NCI-H1436 treated with DMSO at 0.1 percent for 48 hours (cell line): ENCODE measurements at places on chromosomes 6 and 20.

DNA sequence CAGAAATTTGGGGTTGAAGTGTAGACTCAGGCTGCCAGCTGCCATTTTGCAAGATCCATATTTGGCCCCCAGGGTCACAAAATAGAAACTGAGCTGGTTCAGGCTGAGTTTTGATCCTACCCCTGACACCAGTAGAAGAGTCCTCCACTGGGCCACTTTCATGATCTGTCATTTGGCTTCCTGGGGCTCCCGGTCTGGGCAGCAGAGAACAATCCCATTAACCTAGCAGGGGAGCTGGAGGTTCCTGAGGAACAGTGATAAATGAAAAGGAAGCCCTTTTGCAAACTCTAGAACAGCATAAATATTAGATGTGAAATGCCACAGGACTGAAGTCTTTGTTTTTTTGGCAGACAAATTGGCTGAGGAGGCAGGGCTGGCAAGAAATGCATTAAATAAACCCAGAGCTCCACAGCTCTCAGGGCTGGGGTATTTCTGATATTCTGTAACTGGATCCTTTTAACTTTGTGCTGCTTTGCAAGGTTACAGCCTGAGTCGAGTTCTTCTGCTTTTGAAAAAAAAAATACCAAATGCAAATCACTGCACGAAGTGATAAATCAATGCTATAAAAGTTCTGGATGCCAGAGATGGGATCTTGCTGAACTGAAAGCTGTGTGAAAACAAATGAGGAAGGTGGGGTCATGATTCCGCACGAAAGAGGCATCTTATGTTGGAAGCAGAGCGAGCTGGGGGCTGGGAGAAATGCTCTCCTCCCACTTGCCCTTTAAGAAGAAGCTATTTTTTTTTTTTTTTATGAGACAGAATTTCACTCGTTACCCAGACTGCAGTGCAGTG is 64.4 kb downstream of the SULF2 start:
- DNase-seq = no peak

DNA sequence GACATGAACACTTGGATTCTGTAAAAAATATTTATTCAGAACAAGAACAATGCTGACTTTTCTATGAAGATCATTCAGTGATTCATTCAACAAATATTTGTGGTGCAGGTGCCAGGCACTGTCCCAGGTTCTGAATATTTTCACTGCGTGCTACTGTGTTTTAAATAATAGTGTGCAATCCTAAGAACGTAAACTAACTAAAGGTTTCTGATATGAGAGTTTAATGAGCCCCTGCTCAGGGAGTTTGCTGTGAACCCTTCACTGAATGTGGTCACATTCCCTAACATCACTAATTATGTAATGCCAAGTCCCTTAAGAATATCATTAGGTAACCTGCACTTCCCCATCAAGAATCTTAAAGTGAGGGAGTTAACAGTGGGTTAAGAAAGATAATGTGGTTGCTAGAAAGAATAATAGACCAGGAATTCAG is 1.7 kb upstream of the TMEM170B start:
- DNase-seq = no peak

DNA sequence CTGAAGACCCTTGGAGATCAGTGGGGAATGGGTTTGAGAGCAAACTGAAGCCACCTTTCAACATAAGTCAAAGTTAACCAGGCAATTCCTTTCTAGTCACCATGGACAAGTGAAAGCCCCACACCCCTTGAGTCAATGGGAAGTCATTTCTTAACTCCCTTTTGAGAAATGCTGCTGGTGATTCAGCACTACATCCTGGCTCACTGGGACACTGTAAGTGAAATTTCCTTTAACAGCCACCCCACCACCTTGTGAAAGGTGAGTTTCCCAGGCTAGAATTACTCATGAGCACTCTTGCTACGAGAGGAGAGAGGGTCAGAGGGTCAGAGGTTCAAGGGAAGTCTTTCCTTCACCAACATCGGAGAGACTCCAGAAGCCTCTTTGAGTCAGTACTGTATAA is 93.3 kb upstream of the MARCKS start:
- no peak for DNase-seq

GRCh38 chr6:17086469-17086868 is 15.4 kb upstream of the STMND1 start:
- no peak for DNase-seq

DNA sequence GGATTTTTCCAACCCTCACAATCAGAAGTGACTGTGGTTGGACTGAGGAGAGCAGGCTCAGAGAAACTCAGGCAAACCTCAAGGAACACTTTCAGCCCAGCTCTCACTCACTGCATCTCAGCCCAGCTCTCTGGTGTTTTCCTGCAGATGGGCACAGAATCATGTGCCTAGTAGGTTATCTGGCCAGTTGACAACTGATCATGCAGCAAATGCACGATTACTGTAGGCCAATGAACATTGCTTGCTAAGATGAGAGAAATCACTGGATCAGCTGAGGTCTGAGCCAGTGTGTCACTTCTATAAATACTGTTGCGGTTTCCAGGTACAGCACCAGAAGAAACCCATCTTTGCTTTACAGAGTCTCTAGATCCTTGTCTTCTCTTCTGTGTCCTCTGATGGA is 540.5 kb downstream of the CD83 start:
- no peak for DNase-seq

DNA sequence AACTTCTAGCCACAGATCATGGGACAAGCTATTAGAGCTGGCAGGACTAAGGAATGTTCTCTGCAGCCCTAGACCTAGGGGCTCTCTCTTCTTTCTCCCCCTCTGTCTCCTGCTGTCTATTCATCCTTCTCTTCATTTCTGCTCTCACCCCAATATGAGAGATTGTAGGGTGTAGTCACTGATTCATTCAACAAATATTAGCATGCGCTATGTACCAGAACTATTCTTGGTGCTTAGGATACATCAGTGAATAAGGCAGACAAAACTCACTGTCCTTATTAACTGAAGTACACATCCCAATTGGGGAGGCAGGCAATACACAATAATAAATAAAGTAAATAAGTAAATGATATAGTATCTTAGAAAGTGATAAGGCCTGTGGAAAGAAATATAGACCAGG is 14.7 kb upstream of the SIRPB2 start:
- no peak for DNase-seq

GRCh38 chr6:99184696-99185095 is 164.8 kb downstream of the FAXC start:
- no peak for DNase-seq

DNA sequence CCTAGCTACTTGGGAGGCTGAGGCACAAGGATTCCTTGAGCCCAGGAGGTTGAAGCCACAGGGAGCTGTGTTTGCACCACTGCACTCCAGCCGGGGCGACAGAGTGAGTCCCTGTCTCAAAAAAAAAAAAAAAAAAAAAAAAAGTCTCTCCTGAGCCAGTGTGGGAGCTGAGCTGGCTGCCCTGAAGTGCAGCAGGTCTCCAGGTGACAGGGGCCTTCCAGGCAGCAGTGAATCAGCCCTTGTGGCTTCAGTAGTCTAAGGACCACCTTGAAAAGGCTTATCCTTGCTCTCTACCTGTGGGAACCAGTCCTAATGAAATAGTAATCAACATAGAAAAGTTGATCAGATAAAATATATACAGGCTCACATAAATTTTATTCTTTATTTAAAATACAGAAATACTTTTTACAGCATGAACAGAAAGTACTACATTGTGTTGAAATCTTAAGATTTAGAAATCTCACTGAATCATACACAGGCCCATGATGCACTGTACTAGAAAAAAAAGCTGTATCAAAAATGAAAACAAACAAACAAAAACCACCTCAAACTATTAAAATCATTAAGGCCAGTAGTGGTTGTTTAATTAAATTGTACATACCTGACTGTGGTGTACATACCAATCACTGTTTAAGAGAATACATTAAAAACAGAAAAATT is 128.9 kb downstream of the SCML4 start:
- no peak for DNase-seq

GRCh38 chr6:25342802-25343201 is 63.6 kb downstream of the CARMIL1 start:
- DNase-seq = no peak

DNA sequence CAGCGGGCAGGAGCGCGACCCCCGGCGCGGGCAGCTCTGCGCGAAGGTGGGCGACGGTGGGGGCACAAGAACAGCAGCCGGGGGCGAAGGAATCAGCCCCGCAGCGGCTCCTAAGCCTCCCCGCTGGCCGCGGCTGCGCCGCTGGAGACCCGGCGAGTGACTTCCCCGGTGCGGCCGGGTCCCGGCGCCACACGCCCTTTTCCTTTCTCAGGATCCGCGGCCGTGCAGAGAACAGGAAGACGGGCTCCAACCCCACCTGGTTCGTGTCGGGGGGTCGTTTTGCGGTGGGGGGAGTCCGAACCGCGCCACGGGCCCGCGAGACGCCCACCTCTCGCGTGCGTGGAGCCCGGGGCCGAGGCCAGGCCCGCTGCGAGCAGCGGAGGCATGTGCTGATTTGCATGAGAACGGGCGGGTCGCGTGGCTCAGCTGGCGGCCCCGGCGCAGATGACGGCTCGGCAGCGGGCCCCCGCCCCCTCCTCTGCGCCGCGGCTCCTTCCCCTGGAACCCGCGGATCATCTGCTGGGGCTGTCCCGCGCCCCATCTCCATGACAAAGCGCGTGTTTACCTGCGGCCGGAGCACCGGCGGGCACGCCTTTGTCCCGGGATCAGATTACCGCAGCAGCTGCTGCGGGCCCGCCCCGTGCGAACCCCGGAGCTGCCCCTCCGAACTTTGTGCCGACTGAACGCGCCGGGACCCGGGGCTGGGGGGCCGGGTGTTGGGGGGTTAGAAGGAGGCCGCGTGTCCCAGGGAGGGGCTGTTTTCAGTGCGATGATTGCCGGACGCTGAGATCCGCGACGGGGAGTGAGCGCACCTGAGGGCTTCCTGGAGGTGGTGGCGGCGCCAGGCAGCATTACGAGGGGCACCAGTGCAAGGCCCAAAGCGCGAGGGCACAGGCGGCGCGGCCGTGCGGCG is 4.9 kb upstream of the DLL1 start:
- no peak for DNase-seq
